ENCODE measurements at places on chromosomes 5 and 9. TPM values are rescaled to one million over a fixed set of nuclear protein-coding genes. Genes with fewer than 3 reads are reported as not detected.

DNA sequence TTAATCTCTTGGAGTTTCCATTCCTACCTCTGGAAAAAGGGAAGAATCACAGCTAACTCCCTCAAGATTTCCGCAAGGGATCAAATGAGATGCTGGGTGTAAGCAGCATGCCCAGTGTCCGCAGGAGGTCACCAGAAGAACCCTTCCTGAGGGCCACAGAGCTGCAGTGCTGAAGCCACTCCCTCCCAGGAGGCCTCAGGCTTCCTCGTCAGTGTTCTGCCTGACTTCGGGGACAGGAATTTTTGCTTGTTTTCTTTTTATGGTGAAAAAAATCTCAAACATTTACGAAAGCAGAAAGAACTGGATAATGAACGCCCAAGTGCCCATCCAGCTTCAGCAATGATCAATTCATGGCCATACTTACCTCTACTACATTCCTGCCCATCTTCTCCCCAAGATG, 183.0 kb downstream of the CDK5RAP2 start:
- no peak for DNase-seq
- no peaks in the 10 kb centered on the region for H3K4me1 ChIP-seq
- H3K27me3 ChIP-seq: no peaks in the 10 kb centered on the region
- H3K27ac ChIP-seq: no peak overlapping the region
- H3K4me3 ChIP-seq: no peak overlapping the region
- H3K36me3 ChIP-seq: peaks cover 43% of the 10 kb centered on the region

- no peak overlapping the region for H3K4me3 ChIP-seq
- H3K36me3 ChIP-seq: no peaks in the 10 kb centered on the region
- no peaks in the 10 kb centered on the region for H3K4me1 ChIP-seq
- no peak for DNase-seq
These were observed 102.9 kb downstream of the BOD1 start for GRCh38 chr5:173513521-173513991.

- H3K36me3 ChIP-seq: peaks cover 12% of the 10 kb centered on the region
- no peak overlapping the region for H3K27ac ChIP-seq
- H3K4me1 ChIP-seq: peaks cover 10% of the 10 kb centered on the region
- no peaks in the 10 kb centered on the region for H3K27me3 ChIP-seq
- no peak for DNase-seq
These were observed 20.1 kb upstream of the CFAP157 start for GRCh38 chr9:127686461-127687393.

DNA sequence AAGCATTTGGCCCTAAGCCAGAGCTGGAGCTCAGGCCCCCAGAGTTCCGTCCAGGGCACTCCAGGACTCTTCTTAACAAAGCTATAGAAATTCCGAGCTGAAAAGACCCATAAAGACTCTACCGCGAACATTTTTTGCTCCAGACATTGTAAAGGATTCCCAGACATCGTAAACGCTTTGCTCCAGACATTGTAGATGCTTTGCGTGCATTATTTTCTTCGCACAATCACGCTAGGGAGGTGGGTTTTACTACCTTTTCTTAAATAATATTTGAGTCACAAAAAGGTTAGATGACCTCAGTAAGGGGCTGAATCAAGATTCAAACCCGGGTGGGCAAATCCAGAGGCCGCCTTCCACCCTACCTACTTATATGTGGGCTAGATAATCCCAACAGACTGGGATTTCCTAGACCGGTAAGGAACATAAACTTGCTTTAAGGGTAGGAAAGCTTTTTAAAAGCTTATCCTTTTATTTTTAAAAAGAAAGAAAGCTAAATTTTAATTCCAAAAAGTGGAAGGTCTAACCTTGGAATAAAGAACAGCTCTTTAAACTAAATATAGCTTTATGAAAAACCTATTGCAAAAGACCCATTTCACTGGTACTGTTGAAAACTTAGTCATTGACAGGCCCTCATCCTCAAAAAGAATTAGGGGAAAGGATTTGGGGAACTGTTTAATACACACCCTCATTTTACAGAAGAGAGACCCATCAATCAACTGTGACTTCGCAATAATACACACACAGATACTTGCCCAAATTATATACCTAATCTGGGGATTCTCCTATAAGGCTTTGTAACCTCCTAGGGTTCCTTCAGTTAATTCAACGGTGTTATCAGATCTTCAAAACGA, 822 bp upstream of the TNIP1 start:
- peaks cover 74% of the 10 kb centered on the region for H3K4me1 ChIP-seq
- H3K4me3 ChIP-seq: peak overlapping the region; percentile 62
- peak overlapping the region; percentile 99 for H3K27ac ChIP-seq
- H3K36me3 ChIP-seq: no peaks in the 10 kb centered on the region

DNA sequence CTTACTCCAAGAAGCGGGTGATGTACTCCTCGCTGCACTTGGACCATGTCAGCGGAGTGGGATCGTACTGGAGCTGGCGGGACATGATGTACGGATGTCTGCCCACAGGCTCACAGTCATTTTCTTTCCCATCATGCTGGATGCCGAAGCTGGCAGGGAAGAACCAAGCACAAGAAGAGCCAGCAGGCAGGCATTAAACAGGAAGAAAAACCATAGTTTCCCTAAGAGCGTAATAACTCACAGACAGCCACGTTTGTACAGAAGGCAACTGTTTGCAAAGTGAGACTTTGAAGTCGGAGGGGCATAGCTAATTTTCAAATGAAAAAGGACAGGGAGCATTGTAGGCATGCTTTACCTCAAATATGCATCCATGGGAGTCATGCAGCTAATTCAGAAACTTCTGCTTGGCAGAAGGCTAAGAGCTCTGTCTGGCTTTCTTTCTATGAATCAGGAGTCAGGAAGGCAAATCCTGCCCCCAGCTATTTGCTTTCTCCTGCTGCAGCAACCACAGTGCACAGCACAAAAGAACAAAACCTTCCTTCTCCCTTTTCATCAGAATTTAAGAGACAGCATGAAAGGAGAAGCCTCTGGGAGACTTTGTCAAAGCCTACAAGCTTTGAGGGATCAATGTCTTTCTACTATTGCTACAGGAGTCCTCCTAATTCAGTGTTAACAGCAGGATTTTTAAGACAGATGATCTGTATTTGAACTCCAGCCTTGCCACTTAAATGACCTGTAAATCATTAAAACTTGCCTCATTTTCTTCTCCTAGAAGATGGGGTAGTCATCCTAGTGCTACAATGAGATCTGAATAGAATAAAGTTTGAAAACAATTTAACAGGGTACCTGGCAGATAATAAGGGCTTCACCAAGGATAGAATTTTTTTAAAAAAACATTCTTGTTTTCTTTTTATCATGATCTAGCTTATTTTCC, 209.1 kb downstream of the TARS1 start:
- no peaks in the 10 kb centered on the region for H3K27me3 ChIP-seq
- no peak overlapping the region for H3K27ac ChIP-seq
- no peak for DNase-seq
- no peak overlapping the region for H3K4me3 ChIP-seq

DNA sequence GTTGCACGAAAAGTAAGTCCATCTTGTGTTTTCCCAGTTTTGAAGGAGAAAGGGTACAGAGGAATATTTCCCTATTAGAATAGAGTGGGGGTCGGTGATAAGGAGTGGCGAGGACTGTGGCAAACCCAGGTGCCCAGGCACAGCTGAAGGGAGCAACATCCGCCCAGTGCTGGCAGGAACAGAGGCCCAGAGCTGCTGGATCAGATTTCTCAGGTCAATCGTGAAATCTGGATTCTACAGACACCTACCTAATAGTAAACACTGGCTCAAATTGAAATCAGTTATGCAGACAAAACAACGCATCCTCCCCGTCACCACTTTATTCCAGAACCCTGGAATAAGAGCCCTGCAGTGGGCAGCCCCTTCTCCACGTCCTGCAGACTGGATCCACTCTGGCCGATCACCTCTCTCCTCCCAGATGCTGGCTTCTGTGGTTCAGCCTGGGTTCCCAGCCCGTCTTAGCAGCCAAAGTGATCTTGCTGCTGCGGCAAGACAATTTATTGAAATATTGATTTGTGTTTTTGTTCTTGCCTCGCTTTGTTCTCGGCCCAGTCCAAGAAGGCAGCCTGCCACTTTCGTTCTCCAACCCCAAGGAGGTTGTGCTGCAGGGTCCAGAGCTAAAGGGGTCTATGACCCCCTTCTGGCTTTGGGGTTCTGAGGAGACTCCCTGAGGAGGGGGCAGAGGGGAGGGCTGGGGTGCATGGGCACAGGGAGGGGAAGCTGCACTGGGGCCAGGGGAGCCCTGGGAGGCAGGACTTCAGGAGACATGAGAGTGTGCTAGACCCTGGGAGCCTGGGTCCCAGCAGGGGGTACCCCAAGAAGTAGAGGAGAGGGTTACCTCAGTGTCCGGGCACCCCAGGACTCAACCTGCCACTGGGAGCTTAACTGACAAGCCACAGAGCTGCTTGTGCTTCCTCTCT, 103.3 kb downstream of the ZNF354C start:
- H3K27me3 ChIP-seq: no peaks in the 10 kb centered on the region
- H3K27ac ChIP-seq: no peak overlapping the region
- H3K4me3 ChIP-seq: no peak overlapping the region
- H3K4me1 ChIP-seq: peaks cover 3% of the 10 kb centered on the region
- H3K36me3 ChIP-seq: no peaks in the 10 kb centered on the region

- no peak overlapping the region for H3K27ac ChIP-seq
- no peaks in the 10 kb centered on the region for H3K36me3 ChIP-seq
- H3K4me3 ChIP-seq: no peak overlapping the region
- no peaks in the 10 kb centered on the region for H3K27me3 ChIP-seq
- H3K4me1 ChIP-seq: no peaks in the 10 kb centered on the region
These were observed 21.5 kb downstream of the GFPT2 start for GRCh38 chr5:180331647-180331950.

GRCh38 chr9:79395755-79396154, 176.0 kb upstream of the TLE4 start:
- H3K27me3 ChIP-seq: no peaks in the 10 kb centered on the region
- DNase-seq: no peak
- H3K4me3 ChIP-seq: no peak overlapping the region
- H3K27ac ChIP-seq: no peak overlapping the region
- H3K4me1 ChIP-seq: no peaks in the 10 kb centered on the region

DNA sequence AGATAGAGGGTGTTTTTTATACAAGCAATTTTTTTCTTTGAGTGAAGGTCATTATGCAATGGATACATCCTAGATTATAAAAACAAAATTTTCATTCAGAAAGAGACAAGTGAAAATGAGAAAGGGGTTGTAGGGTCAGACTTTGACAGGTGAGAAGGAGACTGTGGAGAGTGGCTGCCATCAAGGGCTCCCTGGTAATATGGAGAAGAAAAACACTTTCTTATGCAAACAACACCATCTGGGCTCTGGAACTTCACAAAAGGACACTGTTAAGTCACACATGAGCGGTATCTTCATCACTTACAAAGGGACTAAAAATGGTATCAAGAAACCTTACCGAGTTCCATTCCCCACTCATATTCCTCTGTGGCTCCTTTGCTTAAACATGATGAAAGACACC, 23.5 kb downstream of the C7 start:
- no peaks in the 10 kb centered on the region for H3K27me3 ChIP-seq
- H3K4me1 ChIP-seq: no peaks in the 10 kb centered on the region
- no peak overlapping the region for H3K4me3 ChIP-seq
- no peaks in the 10 kb centered on the region for H3K36me3 ChIP-seq
- no peak for DNase-seq

- DNase-seq: no peak
- H3K4me1 ChIP-seq: no peaks in the 10 kb centered on the region
- H3K4me3 ChIP-seq: no peak overlapping the region
These were observed 381.6 kb upstream of the ADAMTS16 start for GRCh38 chr5:4758550-4758949.

SLC36A3 gene
- total RNA-seq: not detected

LHX3 gene
- total RNA-seq: not detected

GRIN1 gene
- not detected for total RNA-seq

HMMR gene
- 0.68 TPM for total RNA-seq

IRX1 gene
- 0.38 TPM for total RNA-seq

NEUROG1 gene
- total RNA-seq: not detected

Data from thyroid gland (tissue), 4 donors.